ENCODE measurements at places on chromosomes 11 and 22.

DNA sequence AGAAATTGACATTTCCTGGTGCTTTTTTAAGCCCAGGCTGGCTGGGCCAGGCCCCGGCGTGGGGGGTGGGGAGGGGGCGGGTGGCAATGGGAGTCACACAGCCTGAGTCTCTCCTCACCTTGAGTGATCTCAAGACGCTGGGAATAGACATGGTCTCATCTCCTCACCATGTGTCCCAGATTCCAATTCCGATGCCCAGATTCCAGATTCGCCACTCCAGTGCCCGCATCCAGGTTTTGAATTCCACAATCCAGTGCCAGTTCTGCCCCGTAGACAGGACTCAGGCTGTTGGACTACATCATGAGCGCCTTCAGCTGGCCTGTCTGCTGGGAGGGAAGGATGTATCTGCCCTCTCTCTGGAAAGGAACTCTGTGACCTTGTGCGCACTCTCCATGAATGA lies 19.1 kb downstream of the KCNC1 start:
- no peak for DNase-seq

GRCh38 chr11:18204771-18205170 lies 31.8 kb downstream of the SAA4 start:
- no peak for DNase-seq

DNA sequence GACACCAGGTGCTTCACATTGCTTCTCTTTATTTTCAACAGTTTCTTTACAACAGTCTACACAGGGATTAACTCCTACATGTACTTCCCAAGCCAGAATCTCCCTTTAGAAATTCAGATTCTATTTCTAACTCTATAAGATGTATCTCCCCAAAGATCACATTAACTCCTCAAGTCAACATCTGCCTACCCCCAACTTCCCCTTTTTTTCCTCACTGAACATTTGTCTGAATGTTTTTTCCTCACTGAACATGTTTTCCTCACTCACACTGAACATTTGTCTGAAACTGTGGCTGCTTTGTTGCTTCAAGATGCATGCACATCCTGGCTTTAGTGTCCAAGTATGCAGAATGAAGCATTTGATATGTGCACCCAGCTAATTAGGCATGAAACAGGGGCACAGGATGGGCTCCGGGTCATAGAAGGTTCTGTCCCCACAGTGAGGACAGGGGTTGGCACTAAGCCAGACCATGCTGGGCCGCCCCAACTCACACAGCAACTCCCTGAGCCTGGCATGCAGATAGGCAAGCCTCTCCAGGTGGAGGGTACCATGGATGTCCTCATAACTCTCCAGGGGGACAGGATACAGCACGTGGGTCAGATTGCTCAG lies 11.3 kb downstream of the PRAME start:
- DNase-seq: no peak

- DNase-seq: no peak
These were observed 129.2 kb downstream of the CTTN start for GRCh38 chr11:70527429-70528045.

DNA sequence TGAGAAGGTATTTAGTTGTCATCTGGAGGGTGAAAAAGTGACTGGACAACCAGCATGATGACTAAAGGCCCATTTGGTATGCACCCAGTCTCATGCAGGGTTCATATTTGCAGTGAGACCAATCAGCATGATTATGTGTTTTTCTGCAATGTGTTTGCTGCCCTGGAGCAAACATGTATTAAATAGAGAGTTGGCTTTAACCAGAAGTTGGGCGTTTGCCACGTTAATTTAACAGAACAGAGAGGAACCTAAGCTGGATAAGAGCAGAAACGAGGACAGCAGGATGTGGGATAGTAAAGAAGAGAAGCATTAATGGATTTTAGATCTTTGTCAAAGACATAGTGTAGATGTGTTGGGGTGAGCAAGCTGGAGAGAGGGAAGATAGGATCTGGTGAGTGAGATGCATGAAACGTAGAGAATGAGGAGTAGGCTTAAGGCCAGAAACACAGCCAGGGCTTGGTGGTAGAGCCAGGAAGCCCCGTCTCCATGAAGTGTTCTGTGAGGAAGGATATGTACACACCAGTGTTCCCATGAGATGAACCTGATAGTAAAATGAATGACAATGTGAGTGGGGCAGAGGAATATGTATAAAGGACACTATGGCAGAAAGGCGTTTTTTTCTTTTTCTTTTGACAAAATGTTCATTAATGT lies 164.0 kb upstream of the PDGFD start:
- no peak for DNase-seq

- no peak for DNase-seq
These were observed 10.9 kb downstream of the PDGFB start for GRCh38 chr22:39233710-39234471.

GRCh38 chr11:69883292-69884255 lies 64.4 kb upstream of the FGF3 start:
- no peak for DNase-seq

GRCh38 chr11:75525433-75526191 lies at the start of gene GDPD5:
GDPD5 (minus strand) TSS chr11:75525941; CDS start chr11:75477735, 48,206 bp downstream.
- peak; percentile 83 for DNase-seq

- no peak for DNase-seq
These were observed 382.2 kb upstream of the CADM1 start for GRCh38 chr11:115886422-115886733.

DNA sequence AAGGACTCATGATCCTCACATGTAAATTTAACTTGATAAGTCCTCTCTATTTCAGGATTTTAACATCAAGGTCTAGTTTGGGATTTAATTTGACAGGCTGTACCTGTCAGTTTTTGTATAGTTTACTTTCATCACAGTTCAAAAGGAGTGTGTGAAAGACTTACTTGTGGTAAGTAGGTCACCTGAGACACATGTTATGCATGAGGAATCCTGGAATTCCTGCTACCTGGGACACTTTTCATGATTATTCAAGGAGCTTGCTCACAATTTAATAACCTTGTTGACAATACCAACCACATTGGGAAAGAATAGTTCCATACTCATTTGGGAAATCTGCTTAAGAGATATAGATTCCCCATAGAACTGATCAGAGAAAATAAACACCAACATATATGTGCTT lies 15.8 kb upstream of the SLC36A4 start:
- no peak for DNase-seq

DNA sequence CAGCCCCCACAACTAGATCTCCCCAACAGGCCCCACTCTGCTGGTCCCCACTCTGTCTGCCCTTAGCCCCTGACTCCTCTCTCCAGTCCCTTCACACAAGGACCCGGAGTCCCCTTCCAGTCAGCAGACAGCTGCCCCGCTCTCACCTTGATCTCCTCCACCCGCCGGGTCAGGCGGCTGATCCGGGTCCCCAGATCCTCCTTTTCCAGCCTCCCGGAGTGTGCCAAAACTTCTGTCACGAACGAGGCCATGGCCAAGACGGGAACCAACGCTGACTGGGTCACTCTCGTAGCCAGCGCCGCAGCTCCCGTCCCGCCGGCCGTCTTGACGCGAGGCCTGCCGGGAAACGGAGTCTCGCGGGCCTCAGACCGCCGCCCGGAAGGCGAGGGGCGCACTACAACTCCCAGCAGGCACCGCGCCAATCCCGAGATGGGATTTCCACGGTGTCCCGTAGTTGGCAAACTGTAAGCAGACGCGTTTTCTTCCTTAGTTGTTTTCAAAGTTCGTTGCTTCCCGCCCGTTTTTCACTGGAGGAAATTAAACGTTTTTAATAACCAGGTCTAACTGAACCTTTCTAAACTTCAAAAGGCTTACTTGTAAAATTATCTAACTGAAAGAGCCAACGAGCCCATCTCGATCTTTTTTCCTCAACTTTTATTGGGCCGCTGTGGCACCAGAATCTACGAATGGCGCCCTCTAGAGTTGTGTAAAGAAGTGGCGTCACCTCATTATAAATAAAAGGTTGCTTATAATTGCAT lies at the start of gene ZW10:
Gene ZW10, minus strand, starts transcription at position 277 of the 758 bp plus-strand sequence. Its CDS starts 26 bp downstream, at position 251.
- DNase-seq: peak; percentile 97

GRCh38 chr11:47620836-47621378 lies 21.5 kb downstream of the MTCH2 start:
- DNase-seq: no peak

DNA sequence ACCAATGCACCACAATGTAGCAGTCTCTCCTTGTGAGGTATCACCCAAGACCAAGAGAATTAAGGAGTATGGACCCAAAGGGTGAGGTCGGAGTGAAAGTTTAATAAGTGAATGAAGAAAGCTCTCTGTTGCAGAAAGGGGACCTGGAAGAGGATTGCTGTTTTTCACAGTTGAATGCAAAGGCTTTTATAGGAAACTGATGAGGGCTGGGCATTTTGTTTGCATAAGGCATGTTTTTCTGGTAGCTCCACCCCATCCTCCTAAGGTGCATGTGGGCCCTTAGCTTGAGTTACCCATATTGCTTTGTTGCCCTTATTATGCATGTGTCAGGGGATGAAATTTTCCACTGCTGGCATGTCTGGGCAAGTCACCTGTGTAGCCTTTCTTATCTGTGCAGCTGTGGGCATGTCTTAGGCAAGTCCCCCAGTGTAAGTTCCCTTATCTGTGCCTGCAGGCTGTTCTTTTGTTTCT lies 64.7 kb downstream of the BDNF start:
- no peak for DNase-seq

- peak; percentile 61 for DNase-seq
These were observed 251.8 kb upstream of the BLID start for GRCh38 chr11:122367809-122368231.

DNA sequence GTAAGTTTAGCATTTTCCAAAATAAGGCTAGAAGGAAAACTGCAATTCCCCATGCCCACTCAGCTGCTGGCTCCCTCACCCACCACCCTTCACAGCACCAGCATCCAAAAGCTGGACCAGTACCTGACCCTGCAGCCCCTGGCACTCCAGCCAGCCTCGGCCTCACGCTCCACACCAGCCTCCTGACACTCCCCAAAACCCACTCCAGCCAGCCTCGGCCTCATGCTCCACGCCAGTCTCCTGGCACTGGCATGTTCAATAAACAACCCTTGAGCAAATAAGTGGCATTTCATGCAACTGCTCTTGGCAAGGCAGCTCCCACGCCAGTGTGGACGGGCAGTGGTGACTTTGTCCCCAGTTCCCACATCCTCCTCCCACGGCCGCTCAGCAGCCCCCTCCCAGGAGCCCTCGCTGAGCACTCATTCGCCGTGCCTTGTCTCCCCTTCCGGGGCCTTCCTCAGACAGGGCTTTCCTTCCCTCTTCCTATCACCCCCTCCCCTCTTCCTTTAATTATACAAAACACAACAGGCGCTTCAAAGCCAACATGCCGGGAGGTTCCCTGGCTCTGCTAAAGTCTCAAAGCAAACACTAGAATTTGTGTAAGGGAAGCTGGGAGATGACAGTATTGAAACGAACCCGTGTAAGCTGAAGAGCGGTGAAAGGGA lies 6.8 kb downstream of the TOLLIP start:
- no peak for DNase-seq

DNA sequence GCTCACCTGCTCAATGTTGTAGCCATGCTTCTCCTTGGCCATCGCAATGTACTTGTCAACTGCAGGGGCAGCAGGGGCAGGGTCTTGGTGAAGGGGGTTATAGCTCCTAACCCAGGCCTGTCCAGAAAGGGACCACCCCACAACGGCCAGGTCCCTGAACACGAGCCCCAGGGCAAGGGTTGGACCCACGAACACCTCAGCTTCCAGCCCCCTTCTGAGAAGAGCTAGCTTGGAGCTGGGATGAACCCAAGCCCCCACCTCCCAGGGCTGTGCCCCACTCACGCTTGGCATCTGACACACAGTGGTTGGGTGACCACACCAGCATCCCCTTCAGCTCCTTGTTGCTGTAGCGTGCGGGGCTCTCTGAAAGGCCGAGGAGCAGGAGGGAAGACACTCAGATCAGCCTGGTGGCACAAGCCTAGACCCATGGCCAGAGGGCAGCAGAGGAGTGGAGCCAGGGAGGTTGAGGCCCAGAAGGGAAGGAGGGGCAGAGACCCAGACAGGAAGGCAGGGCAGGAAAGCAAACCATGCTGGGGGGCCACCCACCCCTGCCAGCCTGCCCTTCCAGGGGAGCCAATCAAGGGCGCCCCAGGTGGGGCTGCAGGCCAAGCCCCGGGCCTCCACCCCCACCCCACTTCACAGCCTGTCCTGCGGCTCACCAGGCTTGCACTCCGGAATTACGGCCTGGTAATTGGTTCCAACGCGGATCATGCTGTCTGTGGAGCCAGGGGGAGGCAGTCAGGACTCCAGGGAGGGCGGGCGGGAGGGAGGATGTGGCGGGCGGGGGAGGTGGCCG lies 1.9 kb downstream of the RCOR2 start:
- no peak for DNase-seq

GRCh38 chr22:40855071-40855978 lies 1.1 kb downstream of the ST13 start:
- no peak for DNase-seq

DNA sequence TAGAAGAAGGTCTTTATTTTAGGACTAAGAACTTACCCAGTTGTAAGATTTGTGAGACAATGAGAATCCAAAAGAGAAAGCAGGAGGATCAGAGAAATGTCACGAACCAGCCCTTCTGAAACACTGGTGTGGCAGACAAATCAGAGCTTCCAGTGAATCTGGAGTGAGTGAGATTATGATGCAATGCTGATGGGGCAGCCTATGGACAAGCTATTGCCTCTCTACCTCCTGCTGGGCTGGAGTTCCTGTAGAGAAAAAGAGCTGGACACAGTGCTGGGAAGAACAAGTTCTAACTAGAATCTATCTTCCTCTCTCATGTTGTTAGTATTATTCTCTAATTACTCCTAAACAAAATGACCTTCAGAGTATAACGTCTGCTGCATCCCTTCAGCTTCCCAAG lies 12.0 kb upstream of the ANO3 start:
- peak; percentile 42 for DNase-seq

- DNase-seq: no peak
These were observed 282.8 kb downstream of the MN1 start for GRCh38 chr22:27518531-27519340.

DNA sequence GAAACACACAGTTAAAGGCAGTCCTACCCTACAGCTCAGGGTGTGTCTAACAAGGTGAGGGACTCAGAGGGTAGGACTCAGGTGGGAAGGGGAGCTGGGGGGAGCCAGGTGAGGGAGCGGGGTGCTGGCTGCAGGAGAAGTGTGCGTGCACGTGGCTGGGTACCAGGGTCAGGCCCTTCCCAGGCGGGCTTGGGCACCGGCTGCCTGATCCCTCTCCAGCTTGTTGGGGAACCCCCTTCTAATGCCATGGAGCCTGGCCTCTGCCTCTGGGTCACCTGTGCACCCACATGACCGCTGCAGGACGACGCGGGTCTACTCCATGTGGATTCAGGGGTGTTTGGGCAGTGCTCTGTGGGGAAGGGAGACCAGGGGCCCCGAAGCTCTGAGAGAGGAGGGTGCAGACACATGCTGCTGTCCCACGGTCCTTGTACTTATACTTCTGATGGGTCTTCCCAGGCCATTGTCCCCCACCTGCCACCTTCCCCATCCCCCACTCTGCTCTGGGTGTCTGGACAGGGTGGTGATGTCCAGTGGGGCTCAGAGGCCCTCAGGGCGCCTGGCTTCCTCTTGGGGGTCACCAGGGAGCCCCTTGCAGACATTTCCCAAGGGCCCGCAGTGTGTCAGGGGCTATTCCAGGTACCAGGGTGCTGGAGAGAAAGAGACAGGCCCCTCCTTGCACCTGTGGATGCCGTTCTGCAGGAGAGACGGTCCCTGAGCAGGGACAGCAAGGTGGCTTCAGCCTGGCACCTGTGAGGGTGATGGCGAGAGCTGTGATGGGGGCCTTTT lies 10.4 kb upstream of the MRGPRD start:
- no peak for DNase-seq

Measured in fibroblast of skin of right quadriceps (primary cell).